ENCODE measurements at places on chromosomes 1 and 21.

DNA sequence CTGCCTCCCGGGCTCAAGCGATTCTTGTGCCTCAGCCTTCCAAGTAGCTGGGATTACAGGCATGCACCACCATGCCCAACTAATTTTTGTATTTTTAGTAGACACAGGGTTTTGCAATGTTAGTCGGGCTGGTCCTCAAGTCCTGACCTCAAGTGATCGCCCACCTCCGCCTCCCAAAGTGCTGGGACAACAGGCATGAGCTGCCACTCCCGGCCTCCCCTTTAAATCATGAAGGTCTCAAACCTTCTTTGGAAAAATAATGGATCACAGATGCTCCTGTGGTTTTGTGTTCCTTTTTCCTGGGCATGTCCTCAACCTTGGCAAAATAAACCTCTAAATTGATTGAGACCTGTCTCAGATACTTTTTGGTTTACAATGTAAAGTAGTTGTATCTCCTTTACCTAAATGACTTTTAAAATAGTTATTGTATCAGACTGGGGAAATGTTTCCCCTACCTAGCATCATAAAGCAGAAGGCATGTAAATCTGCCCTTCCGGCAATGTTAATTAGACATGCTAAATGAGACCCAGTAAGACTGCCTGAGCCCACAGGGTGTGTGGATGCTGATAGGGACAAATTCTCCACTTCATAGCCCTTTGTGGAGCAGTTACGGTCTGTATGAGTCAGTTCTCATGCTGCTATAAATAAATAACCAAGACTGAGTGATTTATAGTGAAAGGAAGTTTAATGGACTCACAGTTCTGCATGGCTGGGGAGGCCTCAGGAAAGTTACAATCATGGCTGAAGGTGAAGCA is 27.8 kb downstream of the CBR1 start:
- no peak for DNase-seq

DNA sequence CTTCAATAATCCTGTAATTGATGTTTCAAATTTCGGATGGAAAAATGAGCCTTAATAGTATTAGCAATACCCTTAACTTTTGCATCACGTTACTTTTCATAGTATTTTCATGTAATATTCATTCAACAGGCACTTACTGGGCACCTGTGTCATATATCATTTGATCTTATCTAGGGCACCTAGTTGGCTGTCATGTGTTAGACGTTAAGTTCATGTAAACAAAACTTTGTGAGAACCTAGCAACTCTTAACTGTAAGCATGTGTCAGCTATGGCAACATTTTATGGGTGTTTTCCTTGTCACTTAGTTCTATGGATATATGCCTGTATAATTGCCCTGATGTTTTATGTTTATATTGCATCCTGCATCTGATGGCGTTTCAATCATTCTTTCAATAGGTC is 777 bp downstream of the LAMC2 start:
- no peak for DNase-seq

DNA sequence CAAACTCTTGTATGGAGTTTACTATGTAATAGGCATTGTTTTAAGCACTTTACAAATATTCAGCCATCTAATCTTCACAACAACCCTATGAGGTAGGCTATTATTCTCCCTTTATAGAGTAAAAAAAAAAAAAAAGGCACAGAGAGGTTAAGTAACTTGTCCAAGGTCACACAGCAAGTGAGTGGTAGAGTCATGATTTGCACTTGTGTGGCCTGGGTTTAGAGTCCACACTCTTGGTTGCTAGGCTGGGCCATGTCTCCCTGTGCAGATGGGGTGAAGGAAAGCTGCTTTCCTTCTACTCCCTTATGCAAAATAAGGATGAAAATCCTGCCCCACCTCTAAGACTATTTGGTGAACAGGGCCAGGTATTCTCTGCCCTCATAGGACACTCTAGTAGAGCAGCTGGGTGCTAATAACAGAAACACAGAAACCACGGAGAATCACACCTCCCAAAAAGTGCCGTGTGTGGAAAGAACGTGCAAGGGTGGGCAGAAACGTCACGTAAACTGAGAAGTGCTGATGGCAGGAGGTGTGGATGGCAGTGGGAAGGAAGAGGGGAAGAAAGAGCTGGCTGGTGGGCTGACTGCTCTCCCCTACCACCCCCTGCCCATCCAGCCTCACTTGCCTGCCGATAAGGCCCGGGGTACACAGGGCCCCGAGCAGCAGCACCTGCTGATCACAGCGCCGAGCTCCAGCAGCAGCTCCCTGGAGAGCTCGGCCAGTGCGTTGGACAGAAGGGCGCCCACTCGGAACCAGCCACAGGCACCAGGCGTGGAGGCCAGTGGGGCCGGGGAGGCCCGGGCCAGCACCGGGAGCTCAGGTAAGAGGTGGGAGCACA is 28.3 kb upstream of the VPS13D start:
- no peak for DNase-seq

DNA sequence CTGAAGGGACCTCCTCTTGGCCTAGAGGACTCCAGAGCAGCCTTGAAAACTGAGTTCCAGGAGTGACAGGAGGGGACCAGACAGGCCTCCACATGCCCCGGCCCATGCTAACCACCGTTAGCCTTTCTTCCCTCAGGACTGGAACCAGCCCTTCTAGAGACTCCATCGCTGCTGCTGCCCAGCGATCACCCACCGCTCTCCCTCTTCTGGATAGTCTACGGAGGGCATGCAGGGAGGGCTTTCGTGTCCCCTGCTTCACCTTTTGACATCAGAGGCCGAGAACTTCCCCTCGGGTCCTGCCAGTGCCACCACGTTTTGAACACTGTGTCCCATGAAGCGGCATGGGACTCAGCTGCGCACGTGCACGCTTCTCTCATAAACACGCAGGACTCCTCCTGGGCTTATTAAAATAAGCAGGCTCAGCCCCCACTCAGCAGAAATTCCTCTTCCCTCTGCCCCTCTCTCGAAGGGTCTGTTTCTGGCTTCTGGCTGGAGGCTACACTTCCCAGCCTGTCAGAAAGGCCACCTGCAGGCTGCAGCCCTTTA is 26.6 kb downstream of the NPHP4 start:
- DNase-seq, result no peak

DNA sequence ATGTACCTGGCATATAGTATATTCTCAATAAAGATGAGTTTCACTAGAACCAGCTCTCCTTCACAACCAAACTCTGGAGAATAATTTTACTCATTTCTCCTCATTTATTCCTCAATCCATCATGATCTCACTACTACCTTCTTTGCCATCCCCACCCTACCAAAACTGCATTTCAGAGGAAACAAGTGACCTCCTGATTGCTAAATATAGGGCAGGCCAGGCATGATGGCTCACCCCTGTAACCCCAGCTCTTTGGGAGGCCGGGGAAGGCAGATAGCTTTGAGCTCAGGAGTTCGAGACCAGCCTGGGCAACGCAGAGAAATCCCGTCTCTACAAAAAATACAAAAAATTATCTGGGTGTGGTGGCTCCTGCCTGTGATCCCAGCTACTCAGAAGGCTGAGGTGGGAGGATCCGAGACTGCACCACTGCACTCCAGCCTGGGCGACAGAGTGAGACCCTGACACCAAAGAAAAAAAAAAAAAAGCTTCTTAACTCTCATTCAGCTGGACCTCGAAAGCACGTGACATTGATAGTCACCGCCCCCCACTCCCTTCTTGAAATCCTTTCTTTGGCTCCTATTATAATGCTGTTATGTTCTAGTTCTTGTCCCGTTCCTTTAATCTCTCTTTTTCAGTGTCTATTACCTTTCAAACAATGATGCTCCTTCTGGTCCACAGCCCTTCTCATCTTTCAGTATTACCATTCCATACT is 2.1 kb downstream of the TESK2 start:
- no peak for DNase-seq

GRCh38 chr1:183417772-183418491 is at the start of gene NMNAT2:
TSS of gene NMNAT2 (minus strand) at chr1:183418380. CDS start at chr1:183418267, 113 bp downstream.
- no peak for DNase-seq

DNA sequence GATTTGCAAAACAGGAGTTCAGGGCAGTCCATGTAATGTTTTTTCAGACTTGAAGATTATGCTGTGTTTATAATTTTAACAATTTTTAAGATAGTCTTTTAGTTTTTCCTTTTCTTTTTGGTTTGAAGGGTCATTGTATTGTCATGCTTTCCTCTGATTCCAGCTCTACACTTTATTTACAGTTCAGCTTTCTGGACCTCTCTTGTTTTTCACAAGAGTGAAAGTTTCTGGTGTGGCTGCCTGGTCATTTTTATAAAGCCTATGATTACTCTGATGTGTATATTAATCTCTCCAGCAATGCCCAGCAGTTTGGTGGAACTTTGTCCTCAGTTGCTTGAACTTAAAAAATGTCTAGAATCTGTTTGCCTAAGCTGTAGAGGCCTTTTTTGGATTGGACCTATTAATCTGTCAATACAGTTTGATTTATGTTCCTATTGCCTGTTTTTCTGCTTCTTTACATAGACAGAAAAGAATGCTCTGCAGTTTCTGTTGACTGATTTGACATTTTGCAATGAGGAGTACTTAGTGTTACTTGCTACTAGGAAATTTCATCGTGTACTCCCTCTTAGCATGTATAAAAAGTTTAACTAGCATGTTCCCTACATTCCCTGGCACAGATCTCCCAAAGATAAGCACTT is 52.2 kb downstream of the XCL2 start:
- no peak for DNase-seq
